Stimulated activated CD8-positive, alpha-beta memory T cell treated with anti-CD3 and anti-CD28 coated beads, Interleukin-4, amount 100 ng/mL, for 1 hour (primary cell): ENCODE measurements at places on chromosomes 7 and 10.

- no peak for DNase-seq
Observed at GRCh38 chr10:62665771-62666170, 138.7 kb upstream of the ADO start.

DNA sequence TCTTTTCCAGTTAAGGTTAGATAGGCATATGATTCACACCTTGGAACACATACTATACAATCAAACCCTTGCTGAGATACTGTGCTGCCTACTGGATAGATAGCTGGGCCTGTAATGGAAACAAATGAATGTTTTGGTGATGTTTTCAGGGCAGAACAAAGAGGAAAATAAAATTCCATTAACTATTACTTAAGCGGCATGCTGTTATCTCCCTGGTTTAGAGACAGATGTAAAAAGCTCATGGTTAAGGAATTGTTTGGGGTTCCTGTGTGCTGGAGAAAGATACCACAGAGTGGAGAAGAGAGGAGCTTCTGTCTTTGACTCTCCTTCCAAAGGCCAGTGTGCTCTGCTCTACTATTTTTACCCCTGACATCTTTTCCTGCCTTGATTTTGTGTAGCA lies 341.1 kb downstream of the PLXDC2 start:
- no peak for DNase-seq

GRCh38 chr10:9253121-9253520 lies 1198.6 kb downstream of the GATA3 start:
- no peak for DNase-seq

DNA sequence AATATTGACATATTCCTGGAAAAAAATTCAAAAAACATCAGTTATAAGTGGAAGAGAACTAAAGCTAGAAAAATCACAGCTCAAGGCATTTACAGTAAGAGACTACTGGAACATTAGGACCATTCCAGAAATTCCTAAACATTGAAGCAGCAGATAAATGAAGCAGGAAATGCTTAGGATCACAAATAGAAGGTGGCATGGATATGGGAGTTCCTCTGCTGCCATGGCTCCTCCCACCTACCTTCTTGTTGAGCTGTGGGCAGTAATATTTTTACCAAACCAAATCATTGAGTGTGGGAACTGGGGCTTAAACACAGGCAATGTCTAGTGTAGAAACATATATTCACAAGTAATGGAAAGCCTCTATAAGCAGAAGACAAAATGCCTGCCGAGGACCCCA lies 292.8 kb downstream of the ANKRD7 start:
- no peak for DNase-seq

DNA sequence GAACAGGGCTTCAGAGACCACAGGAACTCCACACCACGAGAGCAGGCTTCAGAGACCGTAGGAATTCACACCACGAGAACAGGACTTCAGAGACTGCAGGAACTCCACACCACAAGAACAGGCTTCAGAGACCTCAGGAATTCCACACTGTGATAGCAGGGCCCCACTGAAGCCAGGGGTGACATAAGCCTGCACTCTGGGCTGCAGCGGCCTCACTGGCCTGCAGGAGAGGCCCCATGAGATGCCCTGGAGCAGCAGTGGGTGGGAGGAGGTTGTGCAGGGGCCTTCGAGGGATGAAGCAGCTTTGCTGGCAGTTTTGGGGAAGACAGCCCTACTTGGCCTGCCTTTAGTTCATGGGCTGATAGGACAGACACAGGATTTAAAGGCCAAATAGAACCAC lies 614.7 kb downstream of the PTPRN2 start:
- no peak for DNase-seq

GRCh38 chr10:31804352-31804810 lies 124.2 kb downstream of the ARHGAP12 start:
- DNase-seq = no peak

DNA sequence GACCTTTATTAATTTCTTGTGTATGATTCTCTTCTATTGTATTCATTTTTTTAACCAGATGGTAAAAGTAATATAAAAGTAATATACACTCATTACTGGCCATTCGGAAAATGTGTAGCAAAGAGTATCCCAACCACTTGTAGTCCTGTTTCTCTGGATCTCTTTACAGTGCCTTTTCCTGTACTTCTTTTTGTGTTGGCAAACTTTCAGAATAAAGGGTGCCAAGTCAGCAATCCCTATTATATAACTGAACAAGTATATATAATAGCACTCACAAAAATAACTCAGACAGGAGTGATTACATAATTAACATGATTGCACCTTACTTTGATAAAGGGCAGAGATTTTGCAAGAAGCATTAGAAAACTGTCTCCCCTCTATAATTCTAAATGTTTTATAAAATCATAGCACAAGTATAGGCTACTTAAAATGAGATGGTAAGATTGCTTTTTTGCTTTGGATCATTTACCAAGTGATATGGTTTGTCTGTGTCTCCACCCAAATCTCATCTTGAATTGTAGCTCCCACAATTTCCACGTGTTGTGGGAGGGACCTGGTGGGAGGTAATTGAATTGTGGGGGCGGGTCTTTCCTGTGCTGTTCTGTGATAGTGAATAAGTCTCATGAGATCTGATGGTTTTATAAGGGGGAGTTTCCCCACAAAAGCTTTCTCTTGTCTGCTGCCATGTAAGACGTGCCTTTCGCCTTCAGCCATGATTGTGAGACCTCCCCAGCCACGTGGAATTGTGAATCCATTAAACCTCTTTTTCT lies 41.5 kb upstream of the EPC1 start:
- DNase-seq = no peak

DNA sequence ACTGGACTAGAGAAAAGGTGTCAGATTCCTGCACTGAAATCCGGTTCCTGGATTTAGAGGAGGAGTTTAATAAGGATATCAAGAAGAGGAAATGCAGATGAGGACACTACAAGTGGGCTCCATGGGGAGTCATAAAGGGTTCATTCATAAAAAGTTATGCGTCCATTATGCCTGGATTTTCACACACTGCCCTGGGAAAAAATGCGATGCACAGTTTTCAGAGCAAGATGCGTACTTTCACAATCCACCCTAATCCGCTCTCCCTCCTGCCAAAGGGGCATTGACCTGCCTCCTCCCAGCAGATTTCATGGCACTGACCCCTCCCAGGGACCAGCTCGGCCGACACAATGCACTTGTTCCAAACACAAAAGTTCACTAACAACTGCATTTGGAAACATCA lies 42.2 kb upstream of the OPALIN start:
- DNase-seq = no peak
